ENCODE measurements at places on chromosomes 12 and 14.

GRCh38 chr12:120735181-120735580 is 9.6 kb downstream of the ACADS start:
- no peak for DNase-seq

GRCh38 chr12:11321980-11322379 is 11.7 kb upstream of the PRB4 start:
- DNase-seq = no peak

GRCh38 chr12:124437121-124437520 is 130.3 kb downstream of the NCOR2 start:
- no peak for DNase-seq

GRCh38 chr12:639988-640387 is 23.3 kb downstream of the NINJ2 start:
- no peak for DNase-seq

- DNase-seq = no peak
Measured at GRCh38 chr12:93429852-93430251, 11.9 kb downstream of the UBE2N start.

All from left ventricle myocardium inferior (tissue), 1 donor.